GM10248 (cell line): ENCODE measurements at places on chromosomes 13 and 19.

DNA sequence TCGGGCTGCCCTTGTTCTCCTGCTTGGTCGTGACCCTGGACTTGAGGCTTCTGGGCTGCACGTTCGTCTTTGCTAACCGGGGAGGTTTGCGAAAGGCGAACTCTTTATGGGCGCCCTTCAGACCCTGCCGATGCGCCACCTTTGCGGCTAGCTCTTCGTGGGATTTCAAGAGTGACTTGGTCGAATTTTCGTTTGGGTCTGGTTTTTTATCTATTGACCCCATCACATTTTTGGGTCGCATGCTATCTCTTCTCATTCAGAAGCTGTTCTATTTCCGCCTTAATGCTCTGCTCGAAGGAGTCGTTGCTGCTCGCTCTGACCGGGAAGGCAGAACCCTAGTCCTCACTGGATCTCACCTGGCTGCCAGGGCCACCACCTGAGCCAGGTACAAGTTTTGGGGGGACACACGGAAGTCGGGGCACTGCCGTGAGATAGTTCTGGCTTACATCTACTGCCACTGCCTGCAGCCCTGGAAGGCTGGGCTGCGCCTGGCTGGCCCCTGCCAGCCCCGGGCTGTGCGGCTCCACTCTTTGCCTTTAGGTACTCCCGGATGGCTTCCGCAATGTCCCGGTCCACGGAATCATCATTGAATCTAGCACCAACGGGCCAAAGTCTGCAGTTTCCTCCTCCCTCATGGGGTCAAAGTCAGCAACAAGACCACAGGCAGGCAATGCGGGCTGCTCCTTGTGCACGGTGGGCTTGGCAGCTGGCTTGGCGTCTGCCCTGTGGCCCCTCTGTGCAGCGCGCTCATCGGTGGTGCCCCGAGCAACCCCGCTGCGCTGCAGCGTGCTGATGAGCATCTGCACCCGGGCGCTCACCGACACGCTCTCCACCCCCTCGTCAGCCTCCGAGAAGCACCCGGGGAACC, 16.2 kb downstream of the RB1 start:
- no peak for DNase-seq

DNA sequence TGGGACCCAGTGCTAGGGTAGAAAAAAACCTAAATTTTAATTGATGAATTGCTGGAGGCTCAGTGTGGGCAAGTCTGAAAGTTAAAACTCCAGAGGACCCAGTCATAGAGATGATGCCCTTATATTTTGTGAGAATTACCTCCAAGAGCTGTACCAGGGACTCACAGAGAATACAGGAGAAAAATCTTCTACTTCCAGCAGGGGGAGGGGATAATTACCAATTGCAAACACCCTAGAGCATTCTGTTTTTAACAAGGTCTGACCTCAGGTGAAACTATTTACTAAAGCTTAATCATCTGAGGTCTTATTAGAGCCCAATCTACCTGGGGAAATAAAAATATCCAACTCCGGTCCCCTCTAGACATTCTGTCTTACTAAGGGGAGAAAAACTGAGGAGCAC, 994.7 kb upstream of the MIR17HG start:
- no peak for DNase-seq

DNA sequence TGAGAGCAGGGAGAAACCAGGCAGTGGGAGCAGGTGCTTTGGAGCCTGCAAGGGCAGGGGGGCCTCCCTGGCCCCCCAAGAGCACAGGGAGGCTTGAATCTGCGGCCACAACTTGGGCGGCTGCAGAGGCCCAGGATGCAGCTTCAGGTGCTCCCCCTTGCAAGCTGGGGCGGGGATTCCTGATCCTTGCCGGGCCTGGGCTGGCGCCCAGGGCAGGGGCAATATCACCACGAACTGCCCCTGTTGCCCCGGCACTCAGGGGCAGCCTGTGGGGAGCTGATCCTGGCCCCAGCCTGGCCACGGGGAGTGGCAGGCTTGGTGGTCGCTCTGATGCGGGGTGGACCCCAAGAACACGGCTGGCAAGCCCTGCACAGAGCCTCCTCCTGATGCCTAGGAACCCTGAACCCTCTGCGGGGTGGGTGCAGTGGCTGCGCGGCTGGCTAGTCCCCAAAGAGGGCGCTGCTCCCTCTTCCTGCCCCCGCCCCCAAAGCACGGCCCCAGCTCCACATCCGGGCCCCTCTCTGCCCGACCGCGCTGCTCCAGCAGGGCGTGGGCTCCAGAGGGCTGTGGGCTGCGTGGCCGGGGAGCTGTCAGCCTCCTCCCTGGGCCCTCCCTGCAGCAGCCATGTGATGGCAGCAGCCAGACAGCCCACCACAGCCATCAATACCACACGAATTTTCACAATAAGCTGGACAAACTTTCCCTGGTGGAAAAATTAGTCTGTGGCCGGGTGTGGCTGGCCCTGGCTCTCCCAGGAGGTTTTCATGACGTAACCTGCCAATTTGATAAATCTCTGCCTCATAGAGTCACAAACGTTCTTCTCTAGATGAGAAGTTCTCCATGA, 21.0 kb downstream of the TNFSF9 start:
- DNase-seq: peak; percentile 86

DNA sequence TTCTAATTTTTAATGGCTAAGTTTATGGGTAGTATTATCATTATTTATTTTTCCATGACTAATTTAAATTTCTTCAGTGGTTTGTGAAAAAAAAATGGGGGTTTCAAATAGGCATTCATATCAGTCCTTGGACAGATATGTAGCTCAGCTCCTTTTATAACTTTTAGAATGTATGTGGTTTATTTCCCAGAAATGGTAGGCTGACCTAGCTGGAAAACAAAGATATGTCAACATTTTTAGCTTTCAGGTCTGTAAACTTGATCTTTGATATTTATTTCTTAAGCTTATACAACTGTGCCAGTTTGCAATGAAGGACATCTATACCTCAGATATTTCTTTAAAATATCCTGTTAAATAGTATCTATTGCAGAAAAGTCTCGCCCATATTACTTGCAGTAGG, 1815.5 kb downstream of the SLITRK5 start:
- DNase-seq: no peak

DNA sequence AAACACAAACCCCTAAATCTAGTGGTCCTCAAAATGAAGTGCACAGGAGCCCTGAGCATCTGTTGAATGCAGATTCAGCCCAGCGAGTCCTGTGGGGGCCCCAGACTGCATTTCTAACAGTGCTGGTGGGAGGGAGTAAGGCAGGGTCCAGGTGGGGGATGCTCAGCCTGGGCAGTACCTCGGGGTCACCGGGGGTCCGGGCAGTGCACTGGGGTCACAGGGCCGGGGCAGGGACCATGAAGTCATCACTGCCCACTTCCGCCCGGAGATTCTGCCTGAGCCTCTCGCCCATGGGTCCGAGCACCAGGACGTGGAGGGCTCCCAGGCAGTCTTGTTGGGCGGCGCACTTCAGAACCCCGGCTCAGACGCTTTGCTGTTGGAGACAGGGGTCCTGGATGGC, 838 bp upstream of the ATP4B start:
- DNase-seq: no peak

DNA sequence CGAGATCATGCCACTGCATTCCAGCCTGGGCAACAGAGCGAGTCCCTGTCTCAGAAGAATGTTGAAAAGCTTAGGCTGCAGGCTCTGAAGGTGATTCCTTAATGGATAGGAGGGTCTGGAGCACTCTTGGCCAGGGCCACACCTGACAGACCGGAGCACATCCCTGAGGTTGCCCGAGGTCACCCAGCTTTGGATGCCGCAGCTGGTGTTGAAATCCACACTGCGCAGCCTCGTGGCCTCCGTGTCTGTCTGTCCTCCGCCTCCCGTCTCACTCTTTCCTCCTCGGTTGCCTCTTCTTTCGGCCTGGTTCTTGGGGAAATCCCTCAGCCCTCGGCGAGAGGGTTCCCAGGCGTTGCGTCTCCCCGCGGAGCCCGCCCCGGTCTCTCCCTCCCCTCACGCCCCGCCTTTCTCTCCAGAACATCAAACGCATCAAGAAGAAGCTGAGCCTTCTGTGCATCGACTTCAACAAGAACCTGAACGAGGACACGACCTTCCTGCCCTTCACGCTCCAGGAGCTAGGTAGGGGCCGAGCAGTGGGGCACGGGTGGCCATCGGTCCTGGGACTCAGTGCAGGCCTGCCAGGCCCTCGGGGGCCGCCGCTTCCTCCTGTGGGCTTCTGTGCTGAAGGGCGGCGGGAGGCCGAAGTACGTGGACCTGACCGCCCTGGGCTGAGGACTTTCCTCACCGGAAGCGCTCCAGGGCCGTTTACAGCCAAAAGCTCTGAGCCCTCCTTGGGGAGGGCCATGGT, 14.1 kb downstream of the THOP1 start:
- no peak for DNase-seq

DNA sequence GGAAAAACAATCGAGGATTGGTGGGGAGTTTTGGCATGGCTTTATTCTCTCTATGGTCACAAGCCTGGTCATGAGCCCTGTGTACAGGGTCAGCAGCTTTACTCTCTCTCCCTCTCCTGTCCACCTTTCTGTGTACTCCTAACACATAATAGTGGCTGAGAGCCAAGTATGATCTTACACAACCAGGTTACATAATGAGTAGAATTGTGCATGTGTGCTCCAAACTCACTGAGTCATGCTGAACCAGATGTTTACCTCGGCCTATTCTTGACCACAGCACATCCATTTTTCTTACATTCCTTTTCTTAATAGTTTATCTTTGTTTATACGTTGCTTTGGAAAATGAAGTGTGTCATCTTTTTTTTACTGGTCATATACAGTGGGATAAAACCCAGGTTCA, 53.1 kb downstream of the ZNF254 start:
- DNase-seq: no peak

- DNase-seq: no peak
These were observed 622 bp upstream of the VSTM2B start for GRCh38 chr19:29524912-29525831.

DNA sequence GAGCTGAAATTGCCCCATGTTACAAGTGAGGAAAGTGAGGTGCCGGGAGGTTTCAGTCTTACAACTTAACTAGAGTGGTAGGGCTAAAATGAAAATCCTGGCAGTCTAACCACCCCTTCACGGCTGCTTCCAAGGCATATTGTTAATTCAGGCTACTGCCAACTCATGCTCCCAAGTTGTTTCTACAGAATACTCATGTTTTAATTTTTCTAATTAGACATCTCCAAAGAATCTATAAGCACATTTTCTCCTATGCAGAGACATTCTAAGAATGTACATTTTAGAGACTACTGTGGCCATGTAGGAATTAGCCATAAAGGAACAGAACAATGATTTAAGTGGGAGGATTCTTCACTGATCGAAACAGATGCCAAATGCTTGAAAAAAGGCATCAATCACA, 7.0 kb upstream of the TSC22D1 start:
- DNase-seq: no peak

DNA sequence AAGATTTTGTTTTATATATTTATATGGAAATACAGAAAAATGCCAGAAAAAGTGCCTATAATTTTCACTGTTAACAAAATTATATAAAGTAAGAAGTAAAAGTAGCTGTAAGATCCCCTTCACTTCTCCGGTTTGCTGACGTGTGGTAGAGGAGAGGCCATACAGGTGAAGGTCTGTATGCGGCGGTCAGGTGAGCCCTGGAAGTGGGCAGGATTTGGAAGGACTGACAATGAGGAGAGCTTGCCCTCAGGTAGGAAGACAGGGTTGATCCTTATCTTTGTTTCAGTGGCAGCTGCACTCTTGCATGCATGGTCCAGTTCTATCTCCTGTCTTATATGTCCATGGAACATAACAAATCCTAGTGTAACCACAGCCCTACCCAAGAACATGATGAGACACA, 16.9 kb upstream of the TFDP1 start:
- DNase-seq: no peak

DNA sequence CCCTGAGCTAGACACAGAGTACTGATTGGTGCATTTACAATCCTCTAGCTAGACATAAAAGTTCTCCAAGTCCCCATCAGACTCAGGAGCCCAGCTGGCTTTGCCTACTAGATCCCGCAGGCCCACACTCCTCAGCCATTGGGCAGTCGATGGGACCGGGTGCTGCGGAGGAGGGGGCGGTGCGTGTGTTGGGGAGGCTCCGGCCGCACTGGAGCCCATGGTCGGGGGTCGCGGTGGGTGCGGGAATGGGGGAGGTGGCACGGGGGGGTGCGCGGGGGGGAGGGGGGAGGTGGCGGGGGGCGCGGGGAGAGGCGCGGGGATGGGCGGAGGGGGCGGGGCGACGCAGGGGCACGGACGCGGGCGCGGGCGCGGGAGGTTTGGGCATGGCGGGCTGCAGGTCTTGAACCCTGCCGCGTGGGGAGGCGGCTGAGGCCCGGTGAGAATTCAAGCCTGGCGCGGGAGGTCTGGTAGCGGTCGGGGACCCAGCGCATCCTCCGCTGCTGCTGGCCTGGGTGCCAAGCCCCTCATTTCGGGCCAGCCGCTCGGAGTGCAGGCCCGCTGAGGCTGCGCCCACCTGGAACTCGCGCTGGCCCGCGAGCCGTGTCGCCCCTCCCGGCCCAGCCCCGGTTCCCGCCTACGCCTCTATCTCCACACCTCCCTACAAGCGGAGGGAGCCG, 674.1 kb downstream of the SLITRK5 start:
- DNase-seq: no peak

- DNase-seq: no peak
These were observed 1.7 kb downstream of the SSC5D start for GRCh38 chr19:55489711-55490477.

GRCh38 chr19:18718015-18718526, 34.6 kb downstream of the CRTC1 start:
- no peak for DNase-seq

- no peak for DNase-seq
These were observed 1979.9 kb upstream of the PRR20A start for GRCh38 chr13:55160867-55161266.

DNA sequence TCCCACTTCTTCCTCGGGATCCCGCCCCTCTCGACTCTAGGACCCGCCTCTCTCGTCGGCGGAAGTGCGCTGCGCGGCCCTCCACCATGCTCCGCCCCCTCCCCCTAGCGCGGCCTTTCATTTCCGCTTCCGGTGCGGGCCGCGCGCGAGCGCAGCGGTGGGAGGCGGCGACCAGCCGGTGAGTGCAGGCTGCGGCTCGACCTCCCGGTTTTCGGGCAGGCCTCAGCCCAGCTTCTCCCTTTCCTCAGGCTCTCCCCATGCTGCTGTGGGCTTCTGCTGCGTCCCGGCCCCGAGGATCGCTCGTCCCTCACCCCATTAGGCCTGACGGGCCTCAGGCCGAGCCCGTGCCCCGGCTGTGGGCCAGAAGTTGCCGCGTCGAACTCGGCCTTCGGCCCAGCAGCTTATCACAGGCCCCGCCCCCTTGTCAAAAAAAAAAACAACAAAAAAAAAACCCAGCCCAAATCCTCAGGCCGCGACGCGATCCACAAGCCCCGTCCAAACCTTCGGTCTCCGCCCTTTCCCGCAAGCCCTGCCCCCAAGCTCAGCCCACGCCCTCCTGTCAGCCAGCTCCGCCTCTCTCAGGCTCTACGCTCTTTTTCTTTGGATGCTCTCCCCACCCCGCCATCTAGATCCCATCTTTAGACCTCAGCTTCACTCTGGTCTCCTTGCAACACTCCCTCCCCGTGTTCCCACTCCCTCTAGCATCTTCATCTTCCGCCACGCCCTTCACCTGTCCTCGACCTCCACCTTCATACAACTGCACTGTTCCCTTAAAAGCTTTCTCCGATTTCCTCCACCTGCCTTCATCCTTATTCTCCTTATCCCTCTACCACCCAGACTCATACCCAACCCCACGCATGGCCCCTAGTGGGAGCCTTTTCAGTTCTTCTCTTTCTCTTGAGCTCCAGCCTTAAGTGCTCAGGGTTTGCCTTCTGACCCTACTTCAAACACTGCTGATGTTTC, at the start of gene CLASRP:
CLASRP (plus strand) TSS at position 115 of the 963 bp plus-strand sequence. CDS start 1,168 bp downstream, outside the sequence.
- DNase-seq: peak; percentile 93
